ENCODE measurements at places on chromosomes 6 and 20.

DNA sequence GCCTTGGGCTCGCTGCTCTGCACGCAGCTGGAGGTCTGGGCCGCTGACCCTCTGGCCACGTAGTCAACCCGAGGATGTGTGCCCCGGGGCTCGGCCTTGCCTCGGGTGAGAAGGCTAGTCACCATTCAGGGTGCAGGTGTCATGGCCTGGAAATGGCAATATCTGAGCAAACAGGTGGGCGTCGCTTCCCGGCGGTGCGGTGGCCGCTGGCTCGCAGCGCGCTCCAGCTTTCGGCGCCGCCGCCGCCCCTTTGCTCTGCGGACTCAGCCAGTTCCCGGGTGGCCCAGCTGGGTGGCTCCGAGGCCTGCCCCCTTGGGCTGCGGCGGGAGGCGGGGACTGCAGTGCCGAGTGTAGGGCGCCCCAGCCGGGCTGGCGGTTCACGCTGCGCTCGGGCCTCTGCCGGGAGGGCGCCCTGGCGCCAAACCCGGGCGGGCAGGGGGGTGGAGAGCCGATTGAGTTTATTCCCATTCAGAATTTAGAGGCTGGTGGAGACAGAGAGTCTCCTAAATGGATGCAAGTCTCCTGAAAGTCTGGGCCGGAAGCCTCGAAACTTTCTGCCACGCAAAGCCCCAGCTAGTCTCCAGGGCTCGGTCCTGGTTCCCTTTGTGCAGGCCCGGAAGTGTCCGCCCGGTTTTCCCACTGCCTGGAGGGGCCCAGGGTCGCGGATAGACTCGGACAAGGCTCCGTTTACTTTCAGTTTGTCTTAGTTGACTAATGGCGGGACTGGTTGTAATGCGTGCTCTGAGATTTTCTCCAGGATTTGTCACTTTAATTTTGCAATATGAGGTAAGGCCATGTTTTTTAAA lies 11.3 kb upstream of the TFAP2A start:
- DNase-seq, result peak; percentile 87

GRCh38 chr20:18754030-18754652 lies 59.4 kb upstream of the SCP2D1 start:
- no peak for DNase-seq

DNA sequence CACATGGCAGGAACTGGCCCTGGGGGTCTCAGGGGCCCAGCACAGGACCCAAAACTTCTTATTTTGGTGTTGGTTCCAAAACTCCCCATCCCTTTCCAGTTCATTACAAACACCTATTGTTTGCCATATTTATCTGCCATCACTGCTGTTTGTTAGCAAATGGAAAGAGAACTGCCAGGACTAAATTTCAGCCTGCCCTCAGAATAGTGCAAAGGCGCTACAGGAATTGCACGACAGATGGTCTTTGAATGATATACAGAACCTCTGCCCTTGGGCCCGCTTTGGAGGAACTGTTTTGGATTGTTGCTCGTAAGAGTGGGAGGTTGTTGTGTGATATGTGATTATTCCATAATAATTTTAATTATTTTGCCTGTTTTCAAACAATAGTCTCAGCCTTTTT lies 199.0 kb upstream of the FBXL4 start:
- DNase-seq, result no peak

GRCh38 chr6:5025911-5026819 lies 22.3 kb upstream of the RPP40 start:
- peak; percentile 74 for DNase-seq

- DNase-seq, result peak; percentile 38
Measured at GRCh38 chr6:138161338-138162110, at the start of gene ARFGEF3. Gene ARFGEF3 (plus strand): TSS chr6:138161939. CDS start chr6:138162087, 148 bp downstream.

DNA sequence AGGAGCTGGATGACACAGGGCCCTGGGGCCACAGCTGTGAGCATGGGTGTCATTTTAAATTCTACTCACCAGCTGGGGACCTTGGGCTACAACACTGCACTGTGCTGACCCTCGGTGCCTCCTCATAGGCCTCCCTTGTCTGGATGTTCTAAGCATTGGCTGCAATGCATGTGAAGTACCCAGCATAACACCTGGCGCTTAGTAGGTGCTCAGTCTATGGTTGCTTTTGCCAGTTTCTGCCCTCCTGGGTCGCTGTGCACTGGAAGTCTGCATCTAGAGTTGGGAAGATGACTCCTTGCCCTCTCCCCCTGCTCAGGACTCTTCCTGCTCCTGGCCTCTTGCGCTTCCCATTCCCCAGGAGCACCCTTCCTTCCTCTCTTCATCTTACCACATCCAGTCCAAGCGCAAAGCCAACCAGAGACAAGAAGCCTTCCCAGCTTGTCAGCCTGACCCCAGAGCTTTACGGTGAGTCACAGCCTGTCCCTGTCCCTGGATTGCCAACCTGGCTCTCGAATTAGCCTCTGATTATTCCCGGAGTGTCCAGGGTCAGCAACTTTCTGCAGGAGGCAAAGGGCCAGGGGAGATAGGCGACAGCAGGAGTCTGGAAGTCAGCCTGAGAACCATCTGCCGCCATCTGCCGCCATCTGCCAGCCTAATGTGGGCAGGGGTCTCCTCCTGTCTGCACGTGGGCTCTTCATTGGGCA lies 8.8 kb downstream of the SLC13A3 start:
- DNase-seq, result no peak

- DNase-seq, result no peak
Measured at GRCh38 chr20:43843096-43843964, 71.3 kb upstream of the TOX2 start.

- no peak for DNase-seq
Measured at GRCh38 chr6:35461270-35461669, 6.9 kb upstream of the RPL10A start.

- no peak for DNase-seq
Measured at GRCh38 chr20:64033981-64034493, 1.9 kb upstream of the C20orf204 start.

- no peak for DNase-seq
Measured at GRCh38 chr6:69064226-69064625, 429.1 kb downstream of the ADGRB3 start.

DNA sequence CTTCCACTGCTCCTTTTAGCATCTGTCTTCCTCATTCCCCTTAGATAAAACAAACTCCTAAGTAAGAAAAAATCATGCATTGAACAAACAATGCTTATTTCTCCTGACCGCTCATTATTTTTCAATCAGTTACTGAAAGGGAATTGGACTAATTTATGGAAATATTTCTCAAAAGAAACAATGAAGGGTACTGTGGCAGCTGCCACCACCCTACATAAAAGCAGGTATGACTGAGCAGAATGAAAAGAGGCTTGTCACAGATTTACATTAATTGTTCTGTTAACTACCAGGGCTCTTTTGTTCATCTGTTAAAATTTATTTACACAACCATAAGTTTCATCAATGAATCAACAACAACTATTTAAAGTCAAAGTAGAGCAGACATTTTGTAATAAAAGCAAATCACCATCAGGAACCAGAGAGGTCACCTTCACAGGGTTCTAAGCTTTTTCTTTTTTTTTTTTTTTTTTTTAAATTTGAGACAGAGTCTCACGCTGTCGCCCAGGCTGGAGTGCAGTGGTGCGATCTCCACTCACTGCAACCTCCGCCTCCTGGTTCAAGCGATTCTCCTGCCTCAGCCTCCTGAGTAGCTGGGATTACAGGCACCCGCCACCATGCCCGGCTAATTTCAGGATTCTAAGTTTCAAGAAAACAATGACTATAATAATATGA lies 204.0 kb downstream of the PTPRK start:
- no peak for DNase-seq

DNA sequence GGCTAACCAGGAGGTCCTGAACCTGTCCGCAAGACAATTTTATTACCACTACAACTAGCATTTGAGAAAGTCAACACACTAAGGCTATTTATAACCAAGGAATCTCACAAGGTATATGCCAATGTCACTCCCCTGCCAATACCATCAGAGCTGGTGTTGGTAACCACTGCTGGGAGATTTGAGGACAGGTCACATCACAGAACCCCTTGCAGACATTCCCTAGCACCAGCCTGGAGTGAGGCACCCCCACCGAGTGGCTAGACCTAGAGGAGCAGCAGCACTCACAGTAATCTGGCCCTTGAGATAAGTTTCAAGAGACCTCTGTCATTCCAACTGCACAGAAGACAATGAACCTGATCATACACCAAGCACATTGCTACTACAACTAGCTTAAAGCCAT lies 483.2 kb downstream of the MMUT start:
- no peak for DNase-seq

DNA sequence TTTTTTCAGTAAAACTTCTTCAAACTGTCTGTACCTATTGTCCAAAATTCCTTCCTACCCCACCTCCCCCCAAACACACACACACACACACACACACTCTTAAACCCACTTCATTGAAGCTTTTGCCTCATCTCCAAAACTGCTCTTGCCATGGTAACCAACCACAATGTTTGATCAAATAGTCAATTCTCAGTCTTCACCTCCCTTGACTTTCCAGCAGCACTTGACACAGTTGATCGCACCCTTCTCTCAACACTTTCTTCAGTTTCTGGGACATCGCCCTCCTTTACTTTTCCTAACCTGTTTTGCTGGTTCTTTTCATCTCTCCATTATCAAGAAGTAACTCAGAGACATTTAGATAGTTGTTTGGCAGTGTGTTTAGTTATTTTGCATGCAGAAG lies 71.5 kb upstream of the COL21A1 start:
- no peak for DNase-seq

DNA sequence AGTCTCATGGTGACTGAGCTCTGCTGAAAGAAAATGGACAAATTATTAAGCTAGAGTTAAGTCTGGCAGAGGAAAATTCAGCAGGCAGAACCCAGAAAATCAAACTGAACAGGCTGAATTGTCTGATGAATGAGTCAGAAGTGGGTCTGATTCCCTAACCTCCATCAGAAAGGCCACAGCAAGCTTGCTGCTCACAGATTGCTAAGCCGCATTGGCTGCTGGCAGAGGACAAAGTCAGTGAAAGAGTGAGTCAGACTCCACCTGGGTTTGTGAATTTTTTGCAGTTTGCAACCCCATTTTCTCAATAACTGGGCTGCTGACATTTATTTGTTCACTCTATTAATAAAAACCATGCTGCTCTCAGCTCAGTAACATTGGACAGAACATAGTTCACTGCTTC lies 191.3 kb downstream of the EPM2A start:
- DNase-seq, result no peak

- no peak for DNase-seq
Measured at GRCh38 chr6:110367825-110368224, 9.7 kb upstream of the METTL24 start.

DNA sequence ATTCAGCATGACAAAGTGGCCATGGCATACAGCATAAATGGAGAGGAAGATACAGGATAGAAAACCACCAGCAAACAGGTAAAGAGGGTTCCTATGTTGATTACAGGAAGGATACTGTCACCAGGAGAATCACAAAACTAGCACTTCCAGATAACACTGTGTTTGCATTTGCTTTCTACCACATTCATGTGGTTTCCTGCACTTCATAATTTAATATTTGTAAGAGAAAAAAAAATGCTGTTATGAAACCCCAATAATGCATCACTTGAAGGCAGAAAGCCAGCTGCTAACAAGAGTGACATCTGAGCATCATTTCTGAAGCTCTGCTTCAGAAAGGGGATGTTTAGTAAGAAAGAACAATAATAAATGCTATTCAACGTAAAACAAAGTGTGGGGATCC lies 106.6 kb downstream of the ATXN1 start:
- no peak for DNase-seq

DNA sequence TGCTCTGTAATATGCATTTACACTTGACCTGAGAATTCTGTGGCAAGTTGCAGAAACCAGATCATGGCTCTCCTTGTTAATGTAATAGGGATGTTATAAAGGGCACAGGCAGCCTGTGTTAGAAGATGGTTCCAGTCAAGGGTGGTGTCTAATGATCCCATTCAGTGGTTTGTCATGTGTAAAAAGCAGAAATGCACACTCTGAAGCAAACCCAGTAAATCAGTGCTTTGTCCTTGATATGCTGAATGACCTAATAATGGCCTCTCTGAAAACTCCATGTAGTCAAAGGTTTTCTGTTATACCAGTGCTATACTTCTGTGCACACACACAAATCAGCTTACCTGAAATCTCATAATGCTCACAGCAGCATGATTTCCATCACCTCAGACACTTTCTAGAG lies 66.2 kb downstream of the SOBP start:
- no peak for DNase-seq

- no peak for DNase-seq
Measured at GRCh38 chr6:156017838-156018237, 562.2 kb upstream of the NOX3 start.

- DNase-seq, result no peak
Measured at GRCh38 chr20:36998652-36999051, 47.1 kb upstream of the SAMHD1 start.

DNA sequence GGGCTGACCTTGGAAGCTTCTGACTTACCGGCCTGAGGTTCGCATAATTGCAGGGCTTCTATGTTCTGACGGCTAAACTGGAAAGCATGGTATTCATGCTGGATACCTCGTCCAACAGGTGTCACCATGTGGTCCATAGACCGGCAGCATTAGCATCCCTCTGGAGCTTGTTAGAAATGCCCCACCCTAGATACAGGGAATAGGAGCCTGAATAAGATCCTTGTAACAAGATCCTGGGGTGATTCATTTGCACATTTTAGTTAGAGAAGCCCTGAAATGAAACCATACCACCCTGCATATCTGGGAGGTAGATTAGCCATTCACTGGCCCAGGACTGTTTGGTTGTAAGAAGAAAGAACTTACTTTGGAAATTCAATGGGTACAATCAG lies 77.7 kb downstream of the TMEM170B start:
- no peak for DNase-seq

DNA sequence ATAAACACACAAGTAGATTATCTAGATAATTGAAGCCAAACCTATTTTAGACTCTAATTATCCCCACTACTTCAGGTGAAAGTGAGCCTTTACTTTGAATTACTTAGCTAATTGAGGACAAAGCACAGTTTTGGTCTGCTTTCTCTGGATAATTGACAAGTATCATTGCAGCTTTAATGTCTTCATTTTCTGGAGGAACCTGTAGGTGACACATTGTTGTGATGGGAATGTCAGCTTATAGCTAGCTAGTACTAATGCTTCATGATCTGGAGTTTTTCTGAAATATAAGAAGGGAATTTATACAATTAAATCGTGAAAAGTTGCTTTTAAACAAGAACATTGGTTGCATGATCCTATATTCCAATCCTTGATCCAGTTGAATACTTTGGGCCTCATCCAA lies 319.3 kb upstream of the CITED2 start:
- DNase-seq, result no peak

DNA sequence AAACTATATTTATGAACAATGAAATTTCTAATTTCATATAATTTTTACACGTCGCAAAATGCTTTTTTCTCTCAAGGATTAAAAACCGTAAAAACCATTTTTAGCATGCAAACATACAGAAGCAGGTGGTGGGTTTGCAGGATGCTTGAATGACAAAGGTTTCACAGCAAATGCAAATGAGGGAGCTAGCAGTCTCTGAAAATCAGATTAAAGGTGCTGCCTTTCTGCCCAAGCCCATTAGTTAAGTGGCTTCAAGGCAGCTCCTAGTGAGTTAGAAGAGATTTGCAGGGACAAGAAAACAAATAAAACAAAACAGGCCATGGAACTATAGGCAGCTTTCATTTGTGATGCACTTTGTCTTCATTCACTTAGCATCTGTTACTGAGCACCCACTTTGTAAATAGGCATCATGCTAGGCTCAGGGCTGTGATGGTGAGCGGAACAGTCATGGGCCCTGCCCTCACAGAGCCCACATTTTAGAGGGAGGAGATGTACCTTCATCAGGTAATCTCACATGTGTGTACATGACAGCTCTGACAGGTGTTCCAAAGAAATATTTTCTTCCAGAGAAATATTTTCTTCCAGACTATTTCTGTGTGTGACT lies 29.5 kb downstream of the NAPB start:
- no peak for DNase-seq

Measured in NB4 (cell line).